Psoas muscle (tissue), 8 donors: ENCODE measurements at places on chromosomes 3 and 15.

GRCh38 chr3:100796556-100796955, 87.3 kb downstream of the TFG start:
- DNase-seq: no peak

DNA sequence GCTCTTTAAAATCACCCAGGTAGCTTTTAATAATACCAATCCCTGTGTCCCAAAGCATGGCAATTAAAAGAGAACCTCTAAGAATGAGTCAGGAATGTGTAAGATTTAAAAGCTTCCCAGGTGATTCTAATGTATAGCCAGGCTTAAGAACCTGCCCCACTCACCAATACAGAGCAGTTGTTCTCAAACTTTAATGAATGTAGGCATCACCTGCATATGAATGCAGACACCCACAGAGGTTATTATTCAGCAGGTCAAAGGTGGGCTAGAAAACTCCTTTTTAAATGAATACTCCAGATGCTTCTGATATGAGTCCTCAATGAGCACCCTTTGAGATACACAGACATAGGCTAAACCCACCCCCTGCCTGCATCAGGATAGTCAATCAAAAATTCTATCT, 298.1 kb upstream of the KCNMB2 start:
- no peak for DNase-seq

DNA sequence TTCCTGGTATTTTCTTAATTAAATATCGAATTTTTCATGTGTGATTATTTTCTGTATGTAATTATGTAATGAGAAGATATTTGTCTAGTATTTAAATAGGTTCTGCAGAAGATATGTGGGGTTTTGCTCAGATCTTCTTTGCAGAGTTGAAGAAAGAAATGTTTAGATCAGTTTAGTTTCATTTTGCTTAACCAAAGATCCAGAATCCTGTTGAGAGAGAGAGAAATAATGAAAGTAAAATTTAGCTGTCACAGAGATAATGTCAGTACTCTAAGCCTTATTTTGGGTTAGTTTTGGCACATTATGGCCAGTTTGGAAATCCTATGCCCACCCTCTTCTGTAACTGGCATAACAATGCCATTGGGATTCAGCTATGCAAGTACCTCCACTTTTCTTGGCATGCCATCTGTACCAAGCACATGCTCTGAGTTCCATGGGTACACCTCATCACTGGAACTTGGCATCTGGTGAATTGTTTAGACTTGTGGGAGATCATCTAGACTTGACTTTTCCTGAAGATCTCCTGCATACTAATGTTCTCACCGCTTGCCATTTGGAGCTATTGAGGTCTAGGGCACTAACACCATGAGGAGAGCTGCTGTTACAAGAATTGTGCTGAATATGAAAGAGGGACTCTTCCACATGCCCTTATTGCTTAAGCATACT, 30.9 kb downstream of the PLSCR1 start:
- no peak for DNase-seq

DNA sequence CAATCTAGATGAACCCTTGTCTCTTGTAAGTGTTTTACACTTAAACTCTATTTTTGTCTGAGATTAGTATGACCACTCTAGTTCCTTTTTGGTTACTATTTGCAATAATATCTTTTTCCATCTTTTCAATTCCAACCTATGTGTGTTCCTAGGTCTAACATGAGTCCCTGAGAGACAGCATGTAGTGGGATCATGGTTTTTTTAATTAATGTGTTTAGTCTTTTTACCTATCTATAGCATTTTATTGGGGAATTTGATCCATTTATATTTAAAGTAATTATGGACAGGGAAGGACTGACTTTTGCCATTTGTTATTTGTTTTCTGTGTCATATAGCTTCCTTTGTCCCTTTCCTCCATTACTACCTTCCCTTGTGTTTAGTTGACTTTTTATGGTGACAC, 21.7 kb downstream of the TNFSF10 start:
- no peak for DNase-seq

- no peak for DNase-seq
These were observed 172.5 kb downstream of the MTHFS start for GRCh38 chr15:79724312-79724711.

DNA sequence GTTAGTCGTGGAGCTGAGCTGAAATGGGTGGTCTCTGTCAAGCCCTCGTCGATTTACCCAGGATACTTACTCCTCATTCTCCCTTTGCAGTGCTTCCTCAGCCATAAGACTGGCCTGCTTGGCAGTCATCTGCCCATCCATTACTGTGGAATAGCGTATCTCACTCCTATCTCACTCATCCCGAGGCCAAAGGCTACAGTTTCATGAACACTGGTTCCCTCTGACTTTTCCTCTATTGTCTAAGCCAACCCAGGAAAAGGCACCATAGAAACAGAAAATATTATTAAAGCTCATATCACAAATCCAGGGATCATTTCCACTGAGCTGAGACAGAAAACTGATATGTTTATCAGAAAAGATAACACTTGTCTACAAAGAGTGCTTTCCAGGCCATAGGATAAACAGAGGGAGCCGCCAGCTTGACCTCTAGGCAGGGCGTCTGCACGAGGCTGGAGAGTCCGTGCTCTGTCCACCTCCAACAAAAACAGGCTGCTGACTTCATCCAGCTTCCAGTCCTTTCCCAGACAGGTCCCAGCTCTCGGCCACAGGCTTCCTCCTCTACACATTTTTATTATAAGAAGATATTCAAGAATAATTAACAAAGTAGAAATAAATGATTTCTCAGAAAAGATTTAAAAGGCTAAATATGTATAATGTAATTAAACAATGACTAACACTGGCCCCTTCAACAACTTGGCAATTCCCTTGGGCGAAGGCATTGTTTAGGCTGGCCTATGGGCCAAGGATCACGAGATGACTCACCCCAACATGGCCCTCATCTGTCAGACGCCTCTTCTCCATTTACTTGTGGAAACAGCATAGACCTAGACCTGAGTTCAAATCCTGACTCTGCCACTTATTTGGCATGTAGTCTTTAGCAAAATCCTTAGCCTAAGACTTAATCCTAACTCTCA, 27.4 kb upstream of the BOC start:
- DNase-seq: no peak

GRCh38 chr3:94311651-94312050, 248.8 kb downstream of the NSUN3 start:
- DNase-seq: no peak

DNA sequence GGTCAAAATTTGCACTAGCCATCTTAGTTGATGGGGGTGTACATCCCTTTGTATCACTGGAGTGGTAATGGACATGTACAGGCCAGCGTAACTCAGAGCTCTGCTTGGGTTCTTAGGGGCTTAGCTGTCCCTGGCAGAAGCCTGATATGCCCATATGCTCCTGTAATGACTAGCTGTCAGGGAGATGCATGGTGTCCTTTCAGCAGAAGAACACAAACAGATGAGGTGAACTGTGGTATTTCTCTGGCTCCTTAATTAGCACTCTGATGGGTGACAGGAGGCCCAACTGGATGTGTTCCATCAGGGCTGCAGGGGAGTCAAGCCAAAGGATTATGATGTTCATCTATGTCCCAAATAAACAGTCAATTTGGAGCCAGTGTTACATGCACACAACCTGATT, 774.5 kb downstream of the AGBL1 start:
- DNase-seq: peak; percentile 67

GRCh38 chr3:155870133-155870944, at the start of gene GMPS:
TSS of gene GMPS (plus strand) at chr3:155870650. CDS start at chr3:155870871, 221 bp downstream.
- peak; percentile 95 for DNase-seq

GRCh38 chr15:75174102-75174501, 27.6 kb upstream of the C15orf39 start:
- DNase-seq: no peak

DNA sequence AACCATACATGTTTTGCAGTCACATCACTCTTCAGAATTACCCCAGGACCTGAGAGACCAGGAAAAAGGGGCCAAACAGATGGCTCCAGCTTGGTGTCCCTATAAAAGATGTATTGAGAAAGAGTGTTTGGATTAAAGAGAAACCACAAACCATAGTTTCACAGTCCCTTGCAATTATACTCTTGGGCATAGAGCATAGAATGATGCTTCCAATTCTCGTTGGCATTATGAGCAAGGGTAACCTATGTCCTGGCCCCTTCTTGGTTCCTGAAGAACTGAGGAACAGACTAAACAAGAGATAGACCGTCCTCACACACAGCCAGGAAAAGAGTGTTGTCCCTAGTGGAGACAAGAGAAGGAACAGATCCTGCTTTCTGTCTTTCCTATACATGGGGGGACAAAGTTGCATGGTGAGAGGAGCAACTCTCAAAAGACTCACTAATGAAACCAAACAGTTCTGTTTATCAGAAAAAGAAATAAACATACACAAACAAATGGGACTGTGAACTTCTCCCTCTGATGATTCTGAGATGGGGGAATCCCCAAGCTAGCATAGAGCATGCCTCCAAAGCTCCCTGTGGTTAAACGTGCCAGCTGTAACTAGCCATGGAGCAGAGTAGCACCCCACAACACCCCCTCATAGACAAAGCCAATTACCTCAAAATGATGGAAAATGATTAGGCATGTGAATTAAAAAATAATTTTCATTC, 908.6 kb downstream of the NTRK3 start:
- DNase-seq: no peak

DNA sequence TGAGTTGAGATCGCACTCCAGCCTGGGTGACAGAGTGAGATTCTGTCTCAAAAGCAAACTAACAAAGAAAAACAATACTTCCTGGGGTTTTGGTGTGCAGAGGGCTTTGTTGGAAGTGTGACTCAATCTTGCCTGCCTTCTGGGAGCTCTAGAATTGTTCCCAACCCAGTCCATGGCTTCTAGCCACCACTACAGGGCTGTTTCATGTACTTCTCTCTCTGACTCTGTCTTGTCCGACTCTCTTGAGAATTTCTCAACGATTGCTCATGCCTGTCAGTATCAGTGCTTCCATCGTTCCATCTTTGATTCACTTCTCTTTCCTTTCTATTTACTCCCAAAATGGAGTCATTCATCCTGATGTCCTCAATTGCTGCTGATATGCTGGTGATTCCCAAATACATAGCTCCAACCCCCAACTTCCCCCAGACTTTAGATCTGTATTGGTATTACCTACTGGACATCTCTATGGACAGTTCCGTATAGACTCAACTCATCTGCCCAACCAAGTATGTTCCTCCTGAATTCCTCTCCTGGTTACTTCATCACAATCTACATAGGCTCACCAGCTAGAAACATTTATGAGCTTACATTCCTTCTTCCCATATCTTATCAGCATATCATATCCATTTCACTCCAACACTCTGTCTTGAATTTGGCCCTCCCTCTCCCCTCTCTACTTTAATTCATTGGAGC, 1.8 kb upstream of the AP2M1 start:
- DNase-seq: no peak

GRCh38 chr3:67094167-67094566, 96.1 kb downstream of the KBTBD8 start:
- DNase-seq: no peak

- DNase-seq: no peak
These were observed 157.4 kb upstream of the LRTM1 start for GRCh38 chr3:55085231-55085630.

DNA sequence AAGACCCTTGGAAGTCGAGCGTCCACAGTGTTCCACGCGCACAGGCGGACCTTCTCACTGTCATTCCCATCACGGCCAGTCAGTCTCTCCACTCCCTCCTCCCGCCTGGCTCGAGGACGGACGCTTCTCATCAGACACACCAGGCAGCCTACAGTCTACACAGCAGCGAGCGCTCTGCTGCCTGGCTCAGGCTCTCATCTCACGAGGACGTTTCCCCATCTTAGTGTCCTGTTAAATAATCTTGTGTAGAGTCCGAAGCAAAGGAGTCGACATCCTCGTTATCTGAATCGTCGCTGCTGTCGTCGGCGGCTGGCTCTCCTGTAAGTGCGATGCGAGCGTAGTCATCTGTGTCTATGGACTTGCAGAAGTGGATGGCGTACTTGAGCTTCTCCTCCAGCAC, 12.4 kb upstream of the OCA2 start:
- no peak for DNase-seq

GRCh38 chr3:71380096-71380495, 203.4 kb downstream of the FOXP1 start:
- no peak for DNase-seq

- DNase-seq: no peak
These were observed 69.1 kb downstream of the P3H2 start for GRCh38 chr3:190051641-190052040.

DNA sequence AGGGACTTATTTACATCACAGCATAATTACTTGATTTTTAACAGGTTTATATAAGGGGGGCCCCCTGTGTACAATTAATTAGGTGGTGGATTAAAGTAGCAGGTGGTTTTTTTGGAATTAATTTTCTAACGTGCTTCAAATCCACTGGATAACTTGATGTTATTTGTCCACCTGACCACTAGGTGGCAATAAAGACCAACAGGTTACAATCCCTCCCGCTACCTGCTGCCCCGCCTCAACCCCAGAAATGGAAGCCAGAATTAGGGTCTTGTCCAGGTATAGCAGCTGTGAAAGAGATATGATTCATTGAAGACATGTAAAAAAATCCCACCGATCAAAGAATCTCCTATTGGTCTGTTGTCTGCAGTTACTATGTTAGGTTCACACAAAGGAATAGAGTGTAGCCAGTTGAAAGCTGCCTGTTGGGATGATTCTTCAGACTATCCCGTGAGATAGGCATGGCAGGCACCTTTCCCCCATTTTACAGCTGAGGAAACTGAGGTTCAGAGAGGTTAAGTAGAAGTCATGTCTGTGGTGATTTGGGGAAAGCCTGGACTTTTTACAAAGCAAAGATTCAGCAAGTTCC, 44.0 kb downstream of the MFSD1 start:
- no peak for DNase-seq

DNA sequence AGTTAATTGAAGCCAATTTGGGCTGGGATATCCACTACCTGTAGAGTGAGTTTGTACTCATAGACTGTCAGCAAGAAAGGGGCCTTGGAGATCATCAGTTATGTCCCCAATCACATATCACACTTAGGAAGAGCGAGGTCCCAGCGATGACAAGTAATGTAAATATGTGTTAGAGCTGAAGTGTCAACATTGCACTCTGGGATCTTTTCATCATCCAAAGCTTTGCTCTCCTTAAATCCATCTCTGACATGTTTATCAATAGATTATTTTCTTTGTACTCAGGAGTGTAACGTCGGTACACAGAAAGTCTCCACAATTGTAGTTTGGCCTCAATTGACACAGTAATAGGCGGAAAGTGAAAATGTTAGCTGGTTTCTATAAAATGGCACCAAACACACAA, 113.7 kb upstream of the TPRG1 start:
- no peak for DNase-seq

DNA sequence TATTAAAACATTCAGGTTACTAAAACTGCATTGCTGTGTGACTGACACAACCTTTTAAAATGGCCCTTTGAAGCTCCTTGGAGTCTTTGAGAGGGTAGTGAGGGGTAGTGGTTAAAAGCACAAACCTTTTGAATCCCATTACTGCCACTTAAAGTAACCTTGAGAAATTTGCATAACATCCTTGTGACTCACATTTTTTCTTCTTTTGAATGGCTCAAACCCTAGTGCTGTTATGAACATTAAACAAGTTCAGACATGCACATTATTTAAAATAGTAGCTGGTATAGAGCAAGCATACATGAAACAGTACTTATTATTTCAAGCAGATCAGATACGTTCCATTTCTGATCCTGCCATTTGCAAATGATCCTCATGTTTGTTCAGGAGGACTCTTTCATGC, 3.7 kb upstream of the CLDN1 start:
- no peak for DNase-seq

- no peak for DNase-seq
These were observed 280.8 kb downstream of the SHQ1 start for GRCh38 chr3:72567474-72567873.

GRCh38 chr3:188037965-188038581, 115.9 kb upstream of the LPP start:
- DNase-seq: no peak

GRCh38 chr3:27528791-27529190, 44.6 kb upstream of the SLC4A7 start:
- no peak for DNase-seq
